Forelimb muscle (tissue), 1 donor: ENCODE measurements at places on chromosomes 3 and 15. TPM values are rescaled to one million over a fixed set of nuclear protein-coding genes. Genes with fewer than 3 reads are reported as not detected.

The CACNA1D gene
- polyA plus RNA-seq = 1.4 TPM

The FGF12 gene
- 1.6 TPM for polyA plus RNA-seq

The TRH gene
- polyA plus RNA-seq = 0.34 TPM

The PLS1 gene
- polyA plus RNA-seq = 0.61 TPM

The MAP1A gene
- 28.3 TPM for polyA plus RNA-seq

The CHRNA5 gene
- polyA plus RNA-seq = 0.76 TPM

The ZNF662 gene
- 19.5 TPM for polyA plus RNA-seq

The MORC1 gene
- not detected for polyA plus RNA-seq

The CAPN3 gene
- 495 TPM for polyA plus RNA-seq

The ESYT3 gene
- 20.7 TPM for polyA plus RNA-seq

The SLC28A1 gene
- polyA plus RNA-seq = 0.39 TPM

The C3orf49 gene
- 0.22 TPM for polyA plus RNA-seq

The WNT5A gene
- 10.6 TPM for polyA plus RNA-seq

The PIERCE2 gene
- 1.1 TPM for polyA plus RNA-seq

The ILDR1 gene
- 0.35 TPM for polyA plus RNA-seq

The HIGD2B gene
- polyA plus RNA-seq = not detected

The RYK gene
- polyA plus RNA-seq = 51.5 TPM

The CTNNB1 gene
- 274 TPM for polyA plus RNA-seq

The PTX3 gene
- 5.0 TPM for polyA plus RNA-seq

The ROPN1 gene
- polyA plus RNA-seq = 0.09 TPM

The LRRC31 gene
- not detected for polyA plus RNA-seq

The DUSP7 gene
- 18.5 TPM for polyA plus RNA-seq

The CPNE9 gene
- polyA plus RNA-seq = not detected

The GABRR3 gene
- polyA plus RNA-seq = not detected

The ASB14 gene
- 0.89 TPM for polyA plus RNA-seq

The GOLGA8H gene
- polyA plus RNA-seq = 0.81 TPM

The LOXL1 gene
- polyA plus RNA-seq = 29.7 TPM

The GATA2 gene
- polyA plus RNA-seq = 2.9 TPM

The KLHDC8B gene
- polyA plus RNA-seq = 104 TPM

The ZBBX gene
- 0.20 TPM for polyA plus RNA-seq

The CELF6 gene
- 1.7 TPM for polyA plus RNA-seq

The CILP gene
- 22.1 TPM for polyA plus RNA-seq

The SLC12A8 gene
- 0.37 TPM for polyA plus RNA-seq

The THUMPD3 gene
- 32.2 TPM for polyA plus RNA-seq

The PEAK1 gene
- 35.2 TPM for polyA plus RNA-seq

The GNAT1 gene
- polyA plus RNA-seq = not detected
